NCI-H526 (cell line): ENCODE measurements at places on chromosomes 1 and 21.
A peak's percentile ranks its signal among the peaks of the same experiment; 100 is the strongest.

- no peak for DNase-seq
These were observed 267.9 kb downstream of the SDCCAG8 start for GRCh38 chr1:243523766-243524165.

GRCh38 chr21:39674801-39675200 is 62.1 kb downstream of the B3GALT5 start:
- DNase-seq: no peak

DNA sequence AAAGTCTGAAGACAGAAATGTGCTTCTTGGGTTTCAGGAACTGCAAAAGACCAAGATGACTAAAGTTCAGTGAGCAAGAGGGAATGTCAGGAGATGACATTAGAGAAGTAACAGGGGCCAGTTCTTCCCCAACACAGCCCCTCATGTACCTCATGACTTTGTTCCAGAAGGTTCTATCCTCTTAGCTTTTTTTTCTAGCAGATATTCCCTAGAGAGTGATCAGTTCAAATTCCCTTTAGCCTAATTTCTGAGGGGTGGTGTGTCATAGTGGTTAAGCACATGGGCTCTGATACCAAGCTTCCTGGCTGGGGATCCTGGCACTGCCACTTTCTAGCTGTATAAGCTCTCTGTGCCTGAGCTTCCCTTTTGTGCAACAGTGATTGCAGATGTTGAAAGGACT is 108.0 kb downstream of the LBR start:
- no peak for DNase-seq

GRCh38 chr1:110188035-110188618 is 22.0 kb upstream of the KCNC4 start:
- DNase-seq: no peak

- no peak for DNase-seq
These were observed 483.4 kb downstream of the PLPP3 start for GRCh38 chr1:56095696-56096665.

GRCh38 chr1:164648636-164649035 is 89.7 kb downstream of the PBX1 start:
- DNase-seq: no peak

GRCh38 chr1:64004451-64005025 is 198.9 kb upstream of the UBE2U start:
- no peak for DNase-seq

- DNase-seq: no peak
These were observed 18.5 kb downstream of the OBSCN start for GRCh38 chr1:228226141-228226874.

GRCh38 chr1:185719021-185719420 is 15.2 kb upstream of the HMCN1 start:
- DNase-seq: peak; percentile 71

DNA sequence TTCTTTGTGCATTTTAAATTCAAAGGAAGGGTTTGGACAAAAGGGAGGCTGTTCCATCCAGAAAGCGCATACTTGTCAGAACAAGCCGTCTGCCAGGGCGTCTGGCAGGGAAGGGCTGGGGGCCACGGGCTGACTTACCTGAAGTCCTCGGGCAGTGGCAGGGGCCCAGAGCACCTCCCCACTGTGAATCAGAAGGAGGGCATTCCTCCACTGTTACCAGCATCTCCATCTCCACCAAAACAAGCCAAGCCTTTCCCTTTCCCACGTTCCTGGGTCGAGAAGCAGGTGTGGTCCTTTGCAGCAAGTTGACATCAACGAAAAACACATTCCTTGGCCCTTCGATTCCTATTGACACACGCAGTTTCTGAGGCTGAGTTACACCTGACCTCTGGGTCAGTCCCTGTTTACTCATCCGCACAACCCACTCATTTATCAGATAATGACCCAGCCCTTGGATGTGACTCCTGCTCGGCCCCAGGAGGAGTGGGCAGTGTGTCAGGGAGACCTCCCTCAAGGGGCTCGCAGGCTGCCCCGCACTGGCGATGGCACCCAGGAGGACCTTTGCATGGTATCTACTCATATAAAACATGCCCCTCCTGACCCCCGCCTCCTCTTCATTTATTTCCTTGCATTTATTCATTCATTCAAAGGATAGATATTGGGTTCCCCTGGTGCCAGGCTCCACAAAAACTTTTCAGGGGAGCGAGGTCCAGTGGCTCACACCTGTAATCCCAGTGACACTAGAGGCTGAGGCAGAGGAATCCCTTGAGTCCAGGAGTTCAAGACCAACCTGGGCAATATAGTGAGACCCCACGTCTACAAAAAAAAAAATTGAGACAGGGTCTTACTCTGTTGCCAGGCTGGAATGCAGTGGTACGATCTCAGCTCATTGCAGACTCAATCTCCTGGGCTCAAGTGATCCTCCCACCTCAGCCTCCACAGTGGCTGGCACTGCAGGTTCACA is 60.2 kb downstream of the TOMM20 start:
- no peak for DNase-seq

- DNase-seq: no peak
These were observed 30.6 kb downstream of the WDR47 start for GRCh38 chr1:109011335-109011734.

GRCh38 chr1:114177282-114177681 is 23.6 kb upstream of the SYT6 start:
- no peak for DNase-seq

- peak; percentile 42 for DNase-seq
These were observed 88.9 kb upstream of the WLS start for GRCh38 chr1:68321084-68321685.

GRCh38 chr1:160149233-160149632 is 2.2 kb upstream of the ATP1A4 start:
- DNase-seq: no peak

DNA sequence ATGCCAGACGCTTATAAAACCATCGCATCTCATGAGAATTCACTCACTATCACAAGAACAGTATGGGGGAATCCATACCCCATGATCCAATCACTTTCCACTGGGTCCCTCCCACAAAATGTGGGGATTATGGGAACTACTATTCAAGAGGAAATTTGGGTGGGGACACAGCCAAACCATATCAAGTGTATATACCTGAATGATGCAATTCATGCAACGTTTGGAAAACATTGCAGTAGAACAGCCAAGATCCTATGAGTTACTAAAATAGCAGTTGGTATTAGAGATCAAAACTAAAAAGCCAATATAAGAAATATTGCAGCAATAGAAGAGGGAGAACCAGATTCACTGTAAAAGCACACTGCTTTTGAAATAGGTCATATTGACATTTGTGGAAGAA is 1543.9 kb upstream of the B3GALT2 start:
- no peak for DNase-seq

- no peak for DNase-seq
These were observed 5.5 kb downstream of the C2CD2 start for GRCh38 chr21:41948078-41948895.

DNA sequence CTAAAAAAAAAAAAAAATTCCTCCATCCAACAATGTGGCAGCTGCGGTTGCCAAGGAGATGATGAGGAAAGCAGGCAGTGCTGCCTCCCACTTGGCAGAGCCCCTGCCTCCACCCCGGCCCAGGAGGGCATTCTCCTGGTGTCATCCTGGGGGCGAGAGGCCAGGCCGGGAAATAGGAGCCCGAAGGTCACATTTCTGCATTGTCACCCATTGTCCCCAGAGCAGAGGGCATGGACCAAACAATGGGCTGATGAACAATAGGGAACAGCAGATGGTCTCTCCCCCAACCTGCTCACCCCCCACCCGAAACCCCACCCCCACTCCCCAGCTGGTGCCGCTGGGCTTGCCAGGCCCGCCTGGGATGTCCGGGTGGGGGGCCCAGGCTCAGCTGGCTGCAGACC is 37.3 kb downstream of the CAMK2N1 start:
- no peak for DNase-seq

GRCh38 chr1:9506901-9507300 is 32.4 kb upstream of the SLC25A33 start:
- DNase-seq: no peak

GRCh38 chr1:11444907-11445306 is 34.0 kb upstream of the DISP3 start:
- no peak for DNase-seq

- no peak for DNase-seq
These were observed 157.7 kb downstream of the TOMM20 start for GRCh38 chr1:234970731-234971476.

DNA sequence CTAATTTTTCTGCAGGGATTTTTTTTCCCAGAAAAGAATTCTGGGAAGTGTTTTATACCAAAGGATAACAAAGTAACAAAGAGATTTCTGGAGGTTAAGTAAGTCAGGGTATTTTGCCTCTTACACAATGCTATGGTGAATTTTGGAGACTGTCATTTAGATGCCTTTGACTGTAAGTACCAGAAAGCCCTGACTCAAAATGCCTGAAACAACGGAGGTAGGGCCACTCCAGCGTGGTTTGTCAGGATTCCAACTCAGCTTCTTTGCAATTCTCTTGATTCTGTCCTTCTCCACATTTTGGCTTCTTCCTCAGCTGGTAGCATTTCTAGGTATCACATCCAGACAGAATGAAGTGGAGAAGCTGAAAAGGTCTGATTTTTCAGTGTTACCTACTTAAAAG is 106.5 kb downstream of the UCHL5 start:
- DNase-seq: no peak

DNA sequence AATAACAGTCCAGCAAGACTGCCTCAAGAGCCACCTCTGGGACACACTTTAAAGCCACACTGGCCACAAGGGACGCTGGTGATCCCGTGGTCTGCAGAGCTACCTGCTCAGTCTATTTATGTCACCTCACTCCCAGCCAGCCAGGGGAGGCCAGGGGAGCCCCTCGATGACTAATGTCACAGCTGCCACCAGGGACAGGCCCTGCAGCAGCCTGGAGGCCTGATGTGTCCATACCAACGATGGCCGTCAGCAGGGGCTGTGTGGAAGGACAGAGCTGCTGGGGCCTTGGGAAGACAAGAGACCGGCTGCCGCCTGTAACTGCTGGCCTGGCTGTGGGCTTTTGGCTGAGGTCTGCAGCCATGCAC is 71.0 kb downstream of the SIK1 start:
- DNase-seq: no peak
